CD8-positive, alpha-beta memory T cell (primary cell): ENCODE measurements at places on chromosomes 5 and 9.

DNA sequence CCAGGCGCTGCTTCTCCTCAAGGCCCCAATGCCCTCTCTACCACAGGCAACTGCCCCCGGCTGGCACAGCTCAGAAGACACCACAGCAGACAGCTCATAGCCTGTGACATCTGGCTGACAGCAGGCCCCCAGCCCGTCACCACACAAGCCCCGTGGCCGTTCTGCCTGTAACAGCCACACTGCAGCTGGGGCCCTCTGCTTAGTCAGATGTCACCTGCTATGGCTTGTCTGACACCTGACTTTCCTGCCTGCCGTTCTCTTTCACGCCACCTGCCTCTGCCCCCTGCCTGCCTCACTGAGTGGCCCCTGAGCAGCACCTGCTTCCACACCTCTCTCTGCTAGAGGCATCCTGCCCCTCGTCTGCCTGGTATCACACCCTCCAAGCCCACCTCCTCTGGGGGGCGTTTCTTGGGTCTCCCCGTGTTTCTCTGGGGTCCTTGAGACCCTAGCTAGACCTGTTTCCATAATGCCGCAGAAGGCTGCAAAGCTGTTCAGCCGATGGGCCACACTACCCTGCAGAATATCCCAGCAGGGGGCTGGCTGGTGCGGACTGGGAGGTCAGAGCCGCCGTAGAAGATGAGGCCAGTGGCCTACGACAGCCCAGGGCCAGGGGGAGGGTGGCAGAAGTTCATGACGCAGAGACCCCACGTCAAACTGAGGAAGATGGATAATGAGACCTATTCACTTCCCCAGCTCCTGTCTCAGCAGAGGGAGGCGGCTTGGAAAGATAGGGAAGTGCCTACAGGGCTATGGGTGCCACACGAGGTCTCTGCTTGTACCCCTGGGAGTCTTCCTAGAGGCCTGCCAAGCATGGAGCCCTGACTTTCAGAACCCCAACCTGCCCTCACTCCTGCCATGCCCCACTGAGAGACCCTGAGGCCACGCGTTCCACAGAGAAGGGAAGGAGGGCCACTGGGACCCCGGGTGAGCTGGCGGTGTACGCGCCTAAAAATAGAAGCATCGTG lies 95.1 kb downstream of the ZNF354C start:
- no peak overlapping the region for H3K27ac ChIP-seq
- no peaks in the 10 kb centered on the region for H3K36me3 ChIP-seq
- H3K4me3 ChIP-seq: no peak overlapping the region
- DNase-seq: no peak
- H3K27me3 ChIP-seq: no peaks in the 10 kb centered on the region

DNA sequence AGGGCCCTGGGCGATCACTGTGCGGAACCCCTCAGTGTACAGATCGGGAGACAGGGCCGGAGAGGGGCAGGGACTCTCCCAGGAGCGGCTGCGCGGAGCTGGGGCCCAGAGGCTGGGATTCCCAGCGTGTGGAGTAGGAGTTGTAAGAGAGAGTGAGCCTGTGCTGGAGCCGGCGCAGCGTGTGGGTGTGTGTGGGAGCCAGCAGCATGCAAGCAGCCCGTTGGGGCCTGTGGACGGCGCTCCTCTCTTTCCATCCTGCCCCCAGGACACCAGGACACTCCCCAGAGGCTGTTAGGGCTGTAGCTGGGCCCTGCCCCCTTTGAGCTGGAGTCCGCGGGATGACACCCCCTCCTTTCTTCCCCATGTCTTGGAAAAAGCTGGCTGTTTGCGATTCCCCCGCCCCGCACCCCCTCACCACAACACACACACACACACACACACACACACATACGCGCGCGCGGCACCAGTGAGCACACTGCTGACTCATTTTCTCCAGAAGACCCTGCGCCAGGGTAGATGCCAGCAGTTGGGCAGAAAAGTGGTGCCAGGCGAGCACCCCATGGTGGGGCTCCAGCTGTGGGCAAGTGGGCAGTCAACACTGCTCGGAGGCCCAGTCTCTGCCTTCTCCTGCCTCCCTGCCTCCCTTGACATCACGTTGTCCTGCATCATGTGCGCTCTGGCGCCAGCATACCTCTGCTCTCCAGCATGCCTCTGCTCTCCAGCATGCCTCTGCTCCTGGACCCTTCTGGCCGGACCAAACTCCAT lies 1.5 kb downstream of the COL27A1 start:
- no peaks in the 10 kb centered on the region for H3K36me3 ChIP-seq
- H3K4me3 ChIP-seq: no peak overlapping the region
- H3K4me1 ChIP-seq: peaks cover 10% of the 10 kb centered on the region

- peaks cover 6% of the 10 kb centered on the region for H3K4me1 ChIP-seq
- no peak for DNase-seq
- no peak overlapping the region for H3K4me3 ChIP-seq
Observed at GRCh38 chr5:127070243-127070642, 3.1 kb downstream of the C5orf63 start.

DNA sequence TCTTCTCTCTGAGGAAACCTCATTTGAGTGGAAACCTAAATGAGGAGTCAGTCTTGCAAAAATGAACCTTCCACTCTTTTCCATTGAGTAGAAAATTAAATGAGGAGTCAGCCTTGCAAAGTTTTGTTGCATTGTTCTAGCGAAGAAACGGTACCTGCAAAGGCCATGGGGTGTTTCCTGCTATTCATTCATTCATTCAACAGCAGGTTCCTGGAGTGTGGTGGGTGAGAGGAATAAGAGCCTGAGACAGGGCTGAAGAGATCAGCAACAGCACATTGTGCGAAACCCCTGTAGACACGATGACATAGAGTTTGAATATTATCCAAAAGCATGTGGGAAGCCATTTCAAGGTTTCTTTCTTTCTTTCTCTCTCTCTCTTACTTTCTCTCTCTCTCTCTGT lies 14.6 kb upstream of the SETX start:
- no peak for DNase-seq
- no peak overlapping the region for H3K27ac ChIP-seq
- no peaks in the 10 kb centered on the region for H3K27me3 ChIP-seq
- H3K36me3 ChIP-seq: no peaks in the 10 kb centered on the region
- H3K4me1 ChIP-seq: peaks cover 10% of the 10 kb centered on the region
- H3K4me3 ChIP-seq: no peak overlapping the region

- no peaks in the 10 kb centered on the region for H3K36me3 ChIP-seq
- no peak overlapping the region for H3K27ac ChIP-seq
- H3K4me1 ChIP-seq: peaks cover 4% of the 10 kb centered on the region
- H3K4me3 ChIP-seq: no peak overlapping the region
- H3K27me3 ChIP-seq: no peaks in the 10 kb centered on the region
Observed at GRCh38 chr9:110125763-110126351, 82.1 kb downstream of the C9orf152 start.

GRCh38 chr9:15501803-15502202 lies 9.0 kb downstream of the PSIP1 start:
- DNase-seq: no peak
- H3K4me1 ChIP-seq: peaks cover 34% of the 10 kb centered on the region
- no peak overlapping the region for H3K27ac ChIP-seq
- H3K4me3 ChIP-seq: no peak overlapping the region
- peaks cover 12% of the 10 kb centered on the region for H3K36me3 ChIP-seq
- no peaks in the 10 kb centered on the region for H3K27me3 ChIP-seq

DNA sequence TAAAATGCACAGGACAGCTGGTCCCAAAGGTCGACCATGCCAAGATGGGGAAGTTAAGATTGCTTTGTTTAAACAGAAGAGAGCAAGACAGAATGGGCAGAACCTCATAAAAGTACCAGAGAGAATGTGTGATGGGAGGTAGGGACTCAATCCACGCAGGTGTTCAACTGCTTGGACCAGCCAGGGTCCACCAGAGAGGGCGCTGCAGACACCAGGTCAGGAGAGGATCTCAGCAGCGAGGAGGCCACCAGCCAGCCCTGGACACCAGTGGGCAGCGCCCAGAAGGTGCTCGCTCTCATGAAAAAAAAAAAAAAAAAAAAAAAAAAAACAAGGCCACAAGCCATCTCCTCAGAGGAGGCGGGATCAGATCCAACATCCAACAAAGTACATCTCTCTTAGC lies 81.8 kb downstream of the SHC3 start:
- no peaks in the 10 kb centered on the region for H3K27me3 ChIP-seq
- no peak overlapping the region for H3K4me3 ChIP-seq
- DNase-seq: no peak
- no peaks in the 10 kb centered on the region for H3K4me1 ChIP-seq

DNA sequence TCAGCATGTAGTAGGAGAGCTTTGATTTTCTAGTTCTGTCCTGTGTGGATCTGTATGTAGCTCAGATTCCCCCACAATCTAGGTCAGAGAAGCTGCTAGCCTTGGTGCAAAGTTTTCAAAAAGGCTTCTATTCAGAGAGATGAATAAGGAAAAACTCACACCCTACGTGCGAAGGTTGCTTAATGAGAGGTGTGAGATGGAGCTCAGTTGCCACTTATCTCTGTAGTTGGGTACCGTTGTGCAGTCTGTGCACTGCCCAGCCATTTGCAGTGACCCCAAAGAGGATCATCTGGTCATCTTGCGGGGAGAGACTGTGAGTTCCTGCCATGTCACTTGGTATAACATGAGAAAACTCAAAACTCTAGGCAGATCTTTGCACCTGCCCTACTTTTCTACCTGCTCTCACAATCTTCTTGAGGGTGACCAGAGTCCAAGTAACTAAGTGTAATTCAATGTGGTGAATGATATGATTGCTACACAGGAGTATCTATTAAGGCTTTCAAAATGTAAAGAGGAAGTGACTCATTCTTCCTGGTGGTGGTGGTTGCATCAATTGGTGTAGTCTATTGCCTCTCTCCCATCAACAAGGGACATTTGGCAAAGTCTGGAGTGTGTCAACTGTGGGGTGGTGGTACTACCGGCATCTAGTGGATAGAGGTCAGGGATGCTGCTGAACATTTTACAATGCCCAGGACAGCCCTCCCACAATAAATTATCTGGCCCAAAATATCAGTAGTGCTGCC lies 65.2 kb downstream of the TMC1 start:
- no peak overlapping the region for H3K27ac ChIP-seq
- H3K36me3 ChIP-seq: no peaks in the 10 kb centered on the region
- H3K4me3 ChIP-seq: no peak overlapping the region
- H3K4me1 ChIP-seq: peaks cover 11% of the 10 kb centered on the region
- H3K27me3 ChIP-seq: no peaks in the 10 kb centered on the region

DNA sequence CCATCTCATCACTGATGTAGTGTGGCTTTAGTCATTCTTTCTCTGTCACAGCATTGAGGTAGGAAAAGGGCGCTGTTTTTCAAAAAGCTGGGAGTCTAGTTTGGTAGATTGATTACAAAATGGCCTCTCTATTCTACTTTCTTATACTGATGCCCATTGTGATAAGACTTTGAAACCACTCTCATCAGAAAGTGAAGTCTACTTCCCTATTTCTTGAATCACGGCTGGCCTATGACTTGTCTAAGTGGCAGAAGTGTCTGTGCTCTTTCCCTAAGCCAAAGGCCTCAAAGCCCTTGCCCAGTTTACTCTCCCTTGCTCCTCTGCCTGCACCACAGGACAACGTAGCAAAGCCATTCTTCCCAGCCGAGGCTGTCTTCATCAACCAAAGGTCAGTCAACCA lies 83.0 kb upstream of the IL33 start:
- no peak overlapping the region for H3K4me3 ChIP-seq
- DNase-seq: no peak
- H3K36me3 ChIP-seq: no peaks in the 10 kb centered on the region
- no peak overlapping the region for H3K27ac ChIP-seq

DNA sequence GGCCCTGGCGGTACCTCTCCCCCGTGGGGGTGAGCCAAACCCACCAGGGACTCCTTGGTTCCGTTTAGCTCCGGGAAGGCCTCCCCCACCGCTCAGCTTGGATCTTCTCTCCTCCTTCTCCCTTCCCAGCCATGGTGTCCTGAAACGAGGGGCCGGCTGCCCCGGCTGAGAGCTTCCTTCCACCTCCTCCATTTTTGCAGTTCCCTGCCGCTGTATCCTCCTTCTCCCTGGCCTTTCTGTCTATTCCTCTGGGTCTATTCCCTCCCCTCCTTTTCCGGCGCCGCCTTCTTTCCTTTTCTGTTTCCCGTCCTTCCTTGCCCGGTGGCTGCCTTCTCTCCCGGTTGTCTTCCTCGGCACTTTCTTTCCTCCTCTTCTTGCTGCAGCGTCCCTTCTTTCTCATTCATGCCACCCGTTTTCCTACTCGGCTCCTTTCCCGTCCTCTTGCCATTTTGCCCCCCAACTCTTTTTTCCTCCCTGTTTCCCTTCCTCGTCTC lies 110.4 kb downstream of the LIFR start:
- no peak for DNase-seq
- H3K27ac ChIP-seq: no peak overlapping the region
- no peaks in the 10 kb centered on the region for H3K4me1 ChIP-seq
- peaks cover 23% of the 10 kb centered on the region for H3K27me3 ChIP-seq
- no peaks in the 10 kb centered on the region for H3K36me3 ChIP-seq
- H3K4me3 ChIP-seq: no peak overlapping the region

GRCh38 chr5:156641686-156642085 lies 208.4 kb upstream of the PPP1R2B start:
- no peaks in the 10 kb centered on the region for H3K4me1 ChIP-seq
- no peak overlapping the region for H3K27ac ChIP-seq
- no peaks in the 10 kb centered on the region for H3K27me3 ChIP-seq

- H3K36me3 ChIP-seq: no peaks in the 10 kb centered on the region
- no peaks in the 10 kb centered on the region for H3K27me3 ChIP-seq
- H3K4me1 ChIP-seq: peaks cover 6% of the 10 kb centered on the region
Observed at GRCh38 chr9:99184110-99184474, 37.6 kb downstream of the ALG2 start.

DNA sequence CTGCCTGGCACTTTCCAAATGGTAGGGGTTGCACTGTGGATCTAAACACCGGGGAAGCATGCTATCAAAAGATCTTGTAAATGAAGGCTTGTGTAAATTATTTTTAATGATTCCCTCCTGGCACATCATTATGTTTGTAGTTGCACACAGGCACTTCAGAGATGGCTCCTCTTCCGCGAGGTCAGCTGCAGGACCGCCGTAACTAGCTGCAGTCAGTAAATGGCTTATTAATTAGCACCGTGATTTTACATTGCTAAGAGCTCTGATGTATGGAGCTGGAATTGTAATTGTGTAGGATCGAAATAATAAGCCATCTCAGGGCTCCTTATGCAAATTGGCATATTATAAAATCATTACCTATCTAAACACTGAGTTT lies 397.6 kb upstream of the IRX1 start:
- no peak for DNase-seq
- H3K27me3 ChIP-seq: no peaks in the 10 kb centered on the region
- H3K4me1 ChIP-seq: no peaks in the 10 kb centered on the region
- H3K4me3 ChIP-seq: no peak overlapping the region

- peaks cover 36% of the 10 kb centered on the region for H3K36me3 ChIP-seq
- H3K4me3 ChIP-seq: no peak overlapping the region
- DNase-seq: no peak
- H3K27ac ChIP-seq: no peak overlapping the region
- no peaks in the 10 kb centered on the region for H3K27me3 ChIP-seq
Observed at GRCh38 chr5:151808451-151809169, 36.9 kb downstream of the G3BP1 start.

- H3K36me3 ChIP-seq: no peaks in the 10 kb centered on the region
- H3K4me3 ChIP-seq: no peak overlapping the region
- H3K27me3 ChIP-seq: no peaks in the 10 kb centered on the region
- no peak for DNase-seq
- H3K27ac ChIP-seq: no peak overlapping the region
Observed at GRCh38 chr5:32283061-32283460, 29.7 kb downstream of the MTMR12 start.

- H3K27ac ChIP-seq: no peak overlapping the region
- peak; percentile 64 for DNase-seq
- H3K4me1 ChIP-seq: peaks cover 8% of the 10 kb centered on the region
- H3K27me3 ChIP-seq: peaks cover 9% of the 10 kb centered on the region
- H3K4me3 ChIP-seq: peak overlapping the region; percentile 62
- H3K36me3 ChIP-seq: no peaks in the 10 kb centered on the region
Observed at GRCh38 chr9:98974994-98975712, 31.4 kb downstream of the COL15A1 start.
